CD4-positive, alpha-beta T cell treated with Interleukin-4 for 1 hour (primary cell): ENCODE measurements at places on chromosomes 6 and 20.

GRCh38 chr6:159190460-159190859 is 21.3 kb downstream of the FNDC1 start:
- DNase-seq: no peak

- DNase-seq: no peak
Measured at GRCh38 chr6:153167907-153168306, 36.8 kb upstream of the RGS17 start.

DNA sequence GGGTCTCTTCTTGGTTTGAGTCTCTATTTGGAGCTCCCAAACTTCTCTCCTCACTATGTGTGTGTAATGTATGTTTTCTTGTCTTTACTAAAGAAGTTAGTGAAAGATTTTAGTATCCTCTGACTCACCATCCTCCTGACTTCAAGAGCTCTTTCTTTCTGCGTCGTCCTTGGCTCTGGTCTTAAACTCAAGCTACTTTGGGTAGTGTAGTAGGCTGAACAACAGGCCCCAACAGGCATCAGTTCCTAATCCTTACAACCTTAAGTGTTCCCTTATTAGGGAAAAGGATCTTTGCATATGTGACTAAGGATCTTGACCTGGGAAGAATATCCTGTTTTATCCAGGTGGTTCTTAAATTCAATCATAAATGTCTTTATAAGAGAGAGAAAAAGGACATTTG is 810.2 kb downstream of the MAFB start:
- DNase-seq: no peak

DNA sequence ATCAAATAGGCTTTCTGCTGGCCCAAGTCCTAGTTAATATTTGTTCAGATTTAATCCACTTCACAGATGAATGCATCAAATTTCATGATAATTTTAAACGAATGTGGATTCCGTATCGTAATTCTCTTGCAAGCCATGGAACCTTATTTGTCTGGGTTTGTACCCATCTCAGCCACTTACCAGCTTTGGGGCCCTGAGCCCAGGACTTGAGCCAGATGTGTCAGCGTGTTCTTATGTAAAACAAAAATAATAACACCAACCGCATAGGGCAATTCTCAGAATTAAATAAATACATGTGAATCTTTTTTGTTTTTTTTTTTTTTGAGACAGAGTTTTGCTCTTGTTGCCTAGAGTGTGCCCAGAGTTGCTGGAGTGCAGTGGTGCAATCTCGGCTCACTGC is 282.5 kb upstream of the PLCB4 start:
- DNase-seq: no peak

- DNase-seq: peak; percentile 80
Measured at GRCh38 chr20:8305449-8305978, 173.4 kb downstream of the PLCB1 start.

- no peak for DNase-seq
Measured at GRCh38 chr6:41161380-41161779, 1.5 kb downstream of the TREM2 start.

- peak; percentile 10 for DNase-seq
Measured at GRCh38 chr6:142627474-142627873, 317.5 kb downstream of the HIVEP2 start.

DNA sequence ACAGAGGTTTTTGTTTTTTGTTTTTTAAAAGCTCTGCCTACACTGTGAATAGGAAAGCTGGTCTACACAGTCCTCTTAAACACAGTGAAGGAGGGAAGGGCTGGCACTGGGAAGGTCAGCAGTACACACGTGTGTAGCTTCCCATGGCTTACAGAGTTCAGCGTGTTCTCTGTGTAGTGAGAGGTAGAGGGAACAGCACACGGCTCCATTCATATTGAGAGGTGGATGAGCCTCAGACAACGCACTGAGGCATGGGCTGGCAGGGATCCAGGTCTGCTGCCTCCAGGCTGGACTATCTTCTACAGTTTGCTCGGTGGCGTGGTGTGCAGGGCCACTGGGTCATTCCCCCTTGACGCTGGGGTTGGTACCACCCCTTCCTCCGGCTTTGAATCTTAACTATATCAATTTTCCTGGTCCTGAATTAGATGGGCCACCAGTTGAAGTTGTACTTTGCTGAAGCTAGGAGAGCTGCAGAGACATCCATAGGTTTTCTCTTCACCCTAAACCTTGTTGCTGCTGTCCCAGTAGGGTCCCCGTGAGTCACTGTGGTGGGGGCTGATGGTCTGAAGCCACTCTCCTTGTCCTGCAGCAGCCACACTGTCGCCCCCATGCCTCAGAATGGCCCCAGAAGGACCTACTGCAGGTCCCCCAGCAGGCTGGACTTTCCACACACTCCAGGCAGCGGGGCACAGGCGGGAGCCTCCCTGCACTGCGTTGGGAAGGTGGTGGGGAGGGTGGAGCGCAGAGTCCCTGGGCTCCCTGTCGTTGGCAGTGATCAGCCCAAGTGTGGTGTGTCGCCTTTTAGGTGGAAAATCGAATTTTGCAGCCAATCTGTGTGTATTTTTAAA is 2.0 kb downstream of the ARFGAP1 start:
- DNase-seq: no peak

DNA sequence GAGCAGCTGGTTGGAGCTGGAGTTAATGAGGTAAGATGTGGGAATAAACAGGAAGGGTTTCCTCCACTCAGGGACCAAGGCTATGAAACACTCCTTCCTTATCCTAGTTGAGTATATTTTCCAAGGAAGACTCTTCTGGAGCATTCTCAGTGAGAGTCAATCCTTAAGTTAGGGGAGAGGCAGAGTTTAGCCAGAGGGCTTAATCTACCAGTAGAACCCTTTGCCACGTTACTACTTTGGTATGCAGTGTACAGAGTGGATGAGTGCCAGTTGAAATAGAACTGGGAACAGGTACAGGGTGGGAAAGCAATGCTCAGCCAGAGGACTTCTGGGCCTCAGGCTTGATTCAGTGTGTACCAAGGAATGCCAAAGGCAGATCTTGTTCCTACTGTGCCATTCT is 114.3 kb downstream of the UBE3D start:
- DNase-seq: no peak

DNA sequence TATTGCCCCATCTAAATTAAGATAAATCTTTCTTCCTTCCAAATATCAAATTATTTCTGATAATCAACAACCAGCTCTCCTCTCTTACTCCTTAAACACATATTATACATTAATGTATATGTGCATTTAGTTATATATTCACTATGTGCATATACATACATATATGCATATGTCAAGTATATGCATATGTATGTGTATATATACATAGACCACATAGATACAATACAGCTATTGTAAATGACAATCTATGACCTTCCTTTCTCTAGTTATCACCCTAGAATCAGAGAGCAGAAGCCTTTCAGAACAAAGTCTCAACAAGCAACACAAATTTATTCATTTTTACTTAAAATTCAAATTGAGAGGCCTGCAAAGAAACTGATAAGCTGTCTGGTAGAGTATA is 241.1 kb upstream of the THEMIS start:
- no peak for DNase-seq

- DNase-seq: no peak
Measured at GRCh38 chr20:52219441-52219840, 27.9 kb upstream of the ZFP64 start.

DNA sequence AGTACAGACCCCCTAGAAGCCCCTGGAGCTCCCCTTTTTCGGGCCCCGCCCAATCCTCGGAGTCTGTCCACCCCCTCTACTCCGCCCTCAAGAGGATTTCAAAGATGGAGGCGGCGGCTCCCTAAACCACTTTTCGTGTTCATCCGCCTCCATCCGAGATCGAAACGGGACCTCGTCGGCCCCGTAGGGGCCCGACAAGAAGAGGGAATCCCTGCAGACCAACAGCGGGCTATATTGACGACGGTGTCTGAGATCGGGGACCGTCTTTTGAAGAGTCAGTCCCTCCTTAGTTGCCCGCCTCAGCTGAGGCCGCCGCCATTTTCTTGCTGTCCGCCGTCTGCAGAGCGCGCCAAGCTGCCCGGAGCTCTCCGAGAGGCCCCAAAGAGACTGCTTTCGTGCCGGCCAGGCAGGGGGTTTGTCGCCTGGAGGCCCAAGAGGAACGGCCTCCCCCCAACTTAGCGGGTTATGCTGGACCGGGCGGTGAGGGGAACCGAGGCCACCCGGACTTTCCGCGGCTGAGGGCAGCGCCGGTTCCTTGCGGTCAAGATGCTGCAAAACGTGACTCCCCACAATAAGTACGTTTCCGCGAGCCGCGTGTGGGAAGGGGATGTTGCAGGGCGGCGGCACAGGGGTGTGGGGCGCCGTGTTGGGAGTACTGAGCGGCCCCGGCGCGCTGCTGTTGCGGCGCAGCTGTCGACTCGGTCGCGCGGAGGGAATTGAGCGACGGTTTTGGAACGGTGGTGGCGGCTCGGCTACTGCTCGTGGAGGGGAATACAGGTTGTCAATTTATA is 4.2 kb downstream of the BRD2 start:
- DNase-seq: peak; percentile 56

- no peak for DNase-seq
Measured at GRCh38 chr6:166813461-166813860, 142.9 kb downstream of the RNASET2 start.

GRCh38 chr20:5969348-5969935 is 19.0 kb downstream of the MCM8 start:
- no peak for DNase-seq

GRCh38 chr6:19605624-19606023 is 231.5 kb upstream of the ID4 start:
- no peak for DNase-seq

DNA sequence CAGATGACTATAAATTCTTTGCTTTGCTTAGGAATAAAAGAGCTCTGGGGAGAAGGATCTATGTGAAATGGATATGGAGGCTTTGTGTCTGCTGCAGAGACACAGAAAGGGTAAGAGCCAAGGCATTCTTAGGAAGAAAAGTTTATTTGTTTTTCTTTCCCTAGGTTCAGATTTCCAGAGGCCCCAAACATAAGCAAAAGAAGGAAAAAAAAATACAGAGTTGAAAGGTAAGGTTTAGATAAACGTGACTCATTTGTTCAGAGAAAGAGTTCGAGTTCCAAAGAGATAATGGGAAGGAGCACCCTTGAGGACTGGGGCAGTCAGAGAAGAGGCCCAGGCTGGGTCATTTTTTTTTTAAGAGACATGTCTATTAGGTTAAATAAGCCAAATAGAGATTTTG is 27.4 kb upstream of the BMP5 start:
- no peak for DNase-seq

DNA sequence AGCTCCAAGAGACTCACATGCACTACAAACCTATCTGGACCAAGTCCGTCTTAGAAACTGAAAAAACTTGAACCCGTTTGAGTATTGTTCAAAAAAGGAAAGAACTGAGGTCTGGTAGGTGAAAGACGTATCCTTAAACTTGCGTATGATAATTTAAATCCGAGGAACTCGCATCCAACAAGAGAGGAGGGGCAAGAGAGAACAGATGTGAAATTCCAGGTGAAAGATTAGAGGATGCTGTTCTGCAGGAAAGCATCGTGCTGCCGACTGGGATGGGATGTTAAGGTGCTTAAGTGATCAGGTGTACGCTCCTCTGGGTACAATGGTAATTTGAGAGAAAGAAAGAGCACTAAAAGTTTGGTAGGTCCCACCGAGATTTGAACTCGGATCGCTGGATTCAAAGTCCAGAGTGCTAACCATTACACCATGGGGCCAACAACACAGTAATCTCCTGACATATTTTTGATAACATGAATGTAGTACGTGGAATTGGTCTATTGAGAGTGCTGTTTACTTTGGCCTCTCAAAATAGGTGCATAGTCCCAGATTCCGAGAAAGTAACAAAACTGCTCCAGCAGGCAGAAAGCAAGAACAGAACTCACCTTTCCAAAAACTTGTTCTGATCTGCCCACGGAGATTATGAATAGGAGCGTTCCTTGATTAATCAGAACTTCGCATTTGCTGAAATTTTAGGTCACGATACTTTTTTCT is 53.5 kb upstream of the BTN3A2 start:
- DNase-seq: peak; percentile 89

- no peak for DNase-seq
Measured at GRCh38 chr6:166556336-166556735, 30.1 kb downstream of the RAMACL start.

DNA sequence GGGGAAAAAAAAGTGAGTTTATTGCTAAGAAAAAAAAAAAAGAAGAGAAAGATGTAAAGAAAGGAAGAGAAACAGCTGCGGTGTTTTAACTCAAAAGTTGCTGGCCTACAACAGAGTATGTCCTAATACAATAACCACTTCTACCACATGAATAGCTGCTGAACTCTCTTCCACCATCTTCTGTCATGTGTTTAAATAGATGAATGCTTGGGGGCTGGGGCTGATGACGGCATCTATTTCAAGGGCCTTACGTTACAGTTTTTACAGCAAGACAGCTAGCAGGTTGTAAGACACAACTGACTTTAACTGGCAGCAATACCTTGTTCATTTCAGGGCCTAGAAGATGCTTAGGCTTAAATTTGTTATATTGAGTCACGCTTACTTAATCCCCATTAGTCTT is 50.4 kb downstream of the MAP3K7 start:
- DNase-seq: no peak

DNA sequence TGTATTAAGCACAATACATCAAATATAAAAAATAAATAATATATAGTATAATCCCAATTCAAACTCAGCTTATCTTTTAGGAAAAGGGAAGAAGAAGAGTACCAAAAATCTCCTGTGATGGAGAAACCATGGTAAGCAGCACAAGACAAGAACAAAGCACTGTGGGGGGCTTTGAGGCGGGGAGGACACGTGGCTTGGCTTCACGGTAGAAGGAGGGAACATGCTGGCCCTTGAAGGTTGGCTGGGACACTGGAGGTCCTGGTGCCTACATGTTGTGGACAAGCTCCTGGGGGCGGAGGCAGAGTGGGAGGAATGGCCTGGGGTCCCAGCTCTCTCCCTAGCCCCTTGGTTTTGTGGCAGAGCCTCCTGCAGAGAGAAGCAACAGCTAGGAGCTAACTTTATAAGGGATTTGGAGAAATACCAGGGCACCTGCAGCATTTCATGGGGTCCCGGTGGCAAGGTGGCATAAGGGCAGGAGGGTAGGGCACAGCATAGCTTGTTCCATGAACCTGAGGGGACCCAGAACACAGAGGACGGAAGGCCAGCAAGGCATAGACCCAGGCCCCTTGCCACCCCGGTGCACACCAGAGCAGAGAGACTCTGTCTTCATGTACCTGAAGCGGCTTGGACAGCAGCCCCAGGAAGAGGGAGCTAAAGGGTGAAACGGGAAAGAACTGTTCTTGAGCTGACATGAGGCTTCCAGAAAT is 72.0 kb downstream of the LY86 start:
- DNase-seq: no peak

DNA sequence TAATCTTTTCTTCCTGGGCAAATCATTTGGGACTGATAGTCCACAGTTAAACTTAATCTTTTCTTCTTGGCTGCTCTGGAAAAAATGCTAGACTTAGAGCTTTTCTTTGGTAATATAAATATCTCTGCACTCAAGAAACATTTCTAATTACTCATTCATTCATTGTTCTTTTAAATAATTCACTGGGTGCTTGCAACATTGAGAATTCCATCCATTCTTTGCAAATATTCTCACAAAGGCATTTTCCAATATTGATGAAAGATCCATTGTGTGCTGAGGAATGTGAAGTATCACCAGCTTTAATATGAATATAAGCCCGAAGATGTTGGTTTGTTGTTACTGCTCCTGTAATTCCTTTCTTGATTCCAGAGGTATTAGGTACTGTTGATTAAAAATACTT is 38.4 kb downstream of the AKAP7 start:
- no peak for DNase-seq
